ENCODE measurements at places on chromosomes 1 and 21. TPM values are rescaled to one million over a fixed set of nuclear protein-coding genes. Genes with fewer than 3 reads are reported as not detected.

- no peak for DNase-seq
Measured at GRCh38 chr1:42154685-42155084, 1.5 kb downstream of the GUCA2B start.

DNA sequence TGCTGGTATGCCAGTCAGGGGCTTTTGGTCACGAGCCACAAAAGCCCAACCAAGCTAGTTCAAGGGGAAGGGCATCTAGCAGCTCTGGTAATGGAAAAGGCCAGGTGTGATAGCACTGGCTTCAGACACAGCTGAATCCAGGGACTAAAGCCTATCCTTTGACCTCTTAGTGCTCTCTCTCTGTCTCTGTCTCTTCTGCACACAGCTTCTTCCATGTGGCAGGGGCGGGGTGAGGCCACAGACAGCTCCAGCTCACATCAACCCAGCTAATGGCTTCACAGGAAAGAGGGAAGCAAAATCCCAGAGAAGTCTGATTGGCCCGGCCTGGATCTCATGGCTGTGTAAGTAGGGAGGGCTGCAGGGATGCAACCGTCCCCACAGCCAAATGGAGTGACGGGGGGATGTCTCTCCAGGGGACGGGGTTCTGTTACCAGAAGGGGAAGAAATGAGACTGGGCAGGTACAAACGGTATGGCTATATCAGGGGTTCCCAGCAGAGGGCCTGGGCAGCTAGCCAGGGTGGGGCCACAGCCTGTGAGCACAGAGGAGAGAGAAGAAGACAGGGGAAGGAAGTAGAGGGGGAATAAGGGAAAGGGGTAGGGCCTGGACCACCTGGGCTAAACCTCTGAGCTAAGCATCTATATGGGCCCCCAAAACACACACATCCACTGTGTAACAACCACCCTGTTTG is 42.4 kb downstream of the FBXO2 start:
- DNase-seq, result peak; percentile 68

- no peak for DNase-seq
Measured at GRCh38 chr1:167084757-167085156, 5.4 kb downstream of the GPA33 start.

- DNase-seq, result peak; percentile 47
Measured at GRCh38 chr1:40162753-40163441, 1.7 kb downstream of the RLF start.

- peak; percentile 62 for DNase-seq
Measured at GRCh38 chr1:39407896-39408640, 83.4 kb upstream of the BMP8A start.

DNA sequence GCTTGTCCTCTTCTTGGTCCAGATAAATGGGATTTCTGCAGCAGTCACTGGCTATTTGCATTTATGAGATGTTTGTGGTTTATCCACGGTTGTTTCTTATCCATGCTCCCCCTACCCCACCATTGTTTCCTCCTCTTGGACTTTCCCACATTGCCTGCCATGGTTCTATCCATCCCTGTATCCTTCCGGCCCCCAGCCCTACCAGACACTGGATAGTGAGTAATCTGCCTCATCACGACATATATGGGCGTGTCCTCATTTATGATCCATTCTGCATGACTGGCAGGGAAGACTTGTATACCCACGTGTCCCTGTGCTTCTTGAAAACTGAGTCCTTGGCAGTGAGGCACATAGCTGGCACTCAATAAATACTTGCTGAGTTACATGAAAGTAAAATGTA is 40.1 kb downstream of the CACNA1S start:
- DNase-seq, result no peak

DNA sequence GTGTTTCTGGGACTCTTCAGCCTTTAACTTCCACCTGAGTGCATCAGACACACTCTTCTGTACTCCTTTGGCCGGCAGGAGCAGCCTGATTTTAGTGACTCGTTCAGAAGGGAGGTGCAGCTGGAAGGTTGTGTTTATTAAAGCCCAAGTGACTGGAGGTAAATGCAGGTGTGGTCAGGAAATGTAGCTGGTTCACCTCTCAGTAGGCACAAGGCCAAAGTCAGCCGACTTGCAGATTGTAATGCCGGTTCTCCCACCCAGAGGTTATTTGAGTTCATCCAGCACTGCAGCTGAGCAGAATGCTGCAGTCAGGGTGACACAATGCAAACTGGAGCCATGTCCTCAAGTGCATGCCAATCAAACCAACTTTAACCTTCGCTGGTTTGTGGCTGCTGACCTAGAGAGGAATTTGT is 91.5 kb downstream of the SPATA46 start:
- no peak for DNase-seq

Gene TRAF3IP3
- total RNA-seq, result not detected

Gene CGN
- total RNA-seq, result 20.3 TPM

Gene PTGFRN
- total RNA-seq, result 81.4 TPM

Gene PM20D1
- total RNA-seq, result not detected
